Right lobe of liver (tissue), 6 donors: ENCODE measurements at places on chromosomes 5 and 9. TPM values are rescaled to one million over a fixed set of nuclear protein-coding genes. Genes with fewer than 3 reads are reported as not detected.

- no peaks in the 10 kb centered on the region for H3K36me3 ChIP-seq
- H3K4me1 ChIP-seq: no peaks in the 10 kb centered on the region
- H3K27ac ChIP-seq: no peak overlapping the region
- H3K4me3 ChIP-seq: no peak overlapping the region
- DNase-seq: no peak
- H3K27me3 ChIP-seq: no peaks in the 10 kb centered on the region
Measured at GRCh38 chr9:37528652-37529471, 43.1 kb downstream of the POLR1E start.

DNA sequence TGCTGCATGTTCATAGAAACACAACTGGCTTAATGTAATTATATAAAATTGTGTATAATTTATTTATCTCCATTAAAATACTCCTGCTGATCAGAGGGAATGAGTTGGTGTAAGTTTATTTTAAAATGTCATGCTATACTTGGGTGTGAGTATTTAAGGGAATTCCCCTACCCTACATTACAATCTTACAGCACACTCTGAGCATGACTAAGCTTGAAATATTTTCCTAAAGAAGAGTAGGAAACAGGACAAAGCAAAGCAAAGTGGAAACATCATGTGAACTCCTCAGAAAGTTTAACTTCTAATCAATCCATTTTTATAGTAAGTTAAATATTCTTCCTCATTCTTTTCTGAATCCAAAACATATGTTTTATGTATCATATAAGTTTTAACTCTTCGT is 1271.3 kb downstream of the EFNA5 start:
- no peaks in the 10 kb centered on the region for H3K36me3 ChIP-seq
- H3K27me3 ChIP-seq: no peaks in the 10 kb centered on the region
- H3K27ac ChIP-seq: no peak overlapping the region
- H3K4me1 ChIP-seq: no peaks in the 10 kb centered on the region
- no peak for DNase-seq

GRCh38 chr5:112635276-112635675 is 102.4 kb upstream of the APC start:
- no peak overlapping the region for H3K4me3 ChIP-seq
- H3K27ac ChIP-seq: no peak overlapping the region
- H3K4me1 ChIP-seq: no peaks in the 10 kb centered on the region
- no peaks in the 10 kb centered on the region for H3K36me3 ChIP-seq
- DNase-seq: no peak
- no peaks in the 10 kb centered on the region for H3K27me3 ChIP-seq

- no peaks in the 10 kb centered on the region for H3K36me3 ChIP-seq
- no peak for DNase-seq
- no peak overlapping the region for H3K27ac ChIP-seq
Measured at GRCh38 chr9:107737987-107738743, 248.6 kb upstream of the KLF4 start.

DNA sequence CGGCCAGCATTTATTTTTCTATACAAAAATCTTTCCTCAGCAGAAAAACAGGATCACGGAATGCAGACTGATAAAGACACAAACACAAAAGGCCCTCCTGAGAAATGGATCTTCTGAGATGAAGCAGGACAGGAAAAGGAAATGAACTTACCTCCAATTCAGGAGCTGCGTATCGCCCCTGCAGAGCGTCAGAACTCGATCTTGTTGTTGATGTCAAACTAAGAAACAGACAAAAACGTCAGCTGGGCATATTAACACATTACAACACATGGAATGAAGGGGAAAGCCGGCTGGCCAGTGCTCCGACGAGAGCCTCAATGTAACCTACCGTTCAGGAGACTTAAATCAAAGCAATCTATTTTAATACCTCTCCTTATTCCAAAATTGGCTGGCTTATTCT is 105.1 kb downstream of the SERINC5 start:
- no peaks in the 10 kb centered on the region for H3K36me3 ChIP-seq
- no peaks in the 10 kb centered on the region for H3K27me3 ChIP-seq

Gene ENHO
- 2.4 TPM for total RNA-seq

Gene TYRP1
- total RNA-seq: not detected

Gene STPG3
- total RNA-seq: not detected

Gene RGMB
- 4.8 TPM for total RNA-seq
